Posterior cingulate gyrus (tissue), 11 donors: ENCODE measurements at places on chromosomes 16 and 17.
A peak's percentile ranks its signal among the peaks of the same experiment; 100 is the strongest.

- no peak for DNase-seq
These were observed 5.7 kb upstream of the TAC4 start for GRCh38 chr17:49853470-49854015.

DNA sequence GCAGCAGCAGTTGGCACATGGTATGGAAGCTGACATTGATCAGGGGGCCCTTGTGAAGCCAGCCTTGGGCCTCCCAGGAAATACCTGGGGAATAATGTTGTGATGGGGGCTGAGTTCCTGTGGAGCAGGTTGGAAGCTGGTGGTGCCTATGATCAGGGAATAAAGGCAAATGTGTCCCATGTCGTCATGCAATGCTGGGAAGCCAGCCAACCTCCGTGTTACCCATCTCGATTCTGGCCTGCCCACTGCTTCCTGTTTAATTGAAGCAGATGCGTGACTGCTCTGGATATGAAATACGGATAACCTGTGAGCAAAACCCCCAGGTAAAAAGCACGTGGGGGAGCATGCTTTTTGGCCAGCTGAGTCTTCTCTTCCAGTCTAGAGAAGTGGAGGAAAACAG lies 580.4 kb upstream of the HSBP1 start:
- no peak for DNase-seq

- no peak for DNase-seq
These were observed 31.5 kb downstream of the NLRP1 start for GRCh38 chr17:5552841-5553240.

DNA sequence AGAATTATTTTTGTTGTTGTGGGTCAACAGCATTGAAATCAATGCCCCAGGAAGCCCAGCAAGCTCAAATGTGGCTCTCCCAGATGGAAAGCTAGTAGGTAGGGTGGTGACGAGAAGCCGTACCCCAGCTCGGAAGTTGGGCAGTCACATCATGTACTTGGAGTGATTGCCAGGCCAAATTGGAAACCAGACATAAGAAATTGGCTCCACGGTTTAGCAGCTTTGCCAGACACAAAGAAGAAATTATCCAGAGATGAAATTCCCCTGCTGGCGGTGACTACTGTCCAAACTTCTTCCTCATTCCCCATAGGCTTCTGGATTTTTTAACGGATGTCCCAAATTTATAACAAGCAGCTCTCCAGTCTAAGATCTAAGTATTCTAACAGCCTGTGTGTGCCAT lies 95.9 kb downstream of the OR1D5 start:
- no peak for DNase-seq

DNA sequence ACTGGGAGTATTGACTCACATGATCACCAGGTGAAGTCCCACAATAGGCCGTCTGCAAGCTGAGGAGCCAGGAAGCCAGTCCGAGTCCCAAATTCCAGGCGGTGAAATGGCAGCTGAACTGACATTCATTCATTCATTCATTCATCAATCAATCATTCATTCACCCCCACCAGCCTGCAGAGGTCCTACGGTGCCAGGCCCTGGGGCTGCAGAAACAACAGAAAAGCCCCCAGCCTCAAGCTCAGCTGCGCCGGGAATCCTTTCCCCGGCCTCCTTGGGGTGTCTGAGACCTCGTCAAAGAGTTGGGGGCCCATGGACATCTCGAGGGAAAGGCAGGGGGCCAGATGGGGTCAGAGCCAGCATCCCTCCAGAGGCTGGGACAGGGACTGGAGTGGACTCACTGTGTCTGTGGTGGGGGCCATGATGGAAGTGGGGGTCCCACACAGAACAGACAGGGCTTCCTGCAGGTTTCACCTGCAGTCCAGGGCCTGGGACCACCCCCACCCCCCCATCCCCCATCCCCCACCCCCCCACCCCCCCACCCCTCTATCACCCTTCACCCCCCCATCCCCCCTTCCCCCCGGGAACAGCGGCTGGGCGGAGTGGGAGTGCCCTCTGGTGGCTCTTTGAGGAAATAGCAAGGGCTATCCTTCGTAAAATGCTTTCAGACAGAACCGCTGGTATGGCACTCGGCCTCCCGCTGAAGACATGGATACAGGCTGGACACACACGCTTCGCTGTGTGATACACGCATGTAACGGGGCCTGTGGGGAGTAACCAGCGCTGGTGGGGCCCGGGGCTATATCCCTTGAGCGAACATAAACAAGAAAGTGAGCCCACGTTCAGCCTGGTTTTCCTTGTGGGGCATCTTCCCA lies 8.5 kb upstream of the ZC3H18 start:
- peak; percentile 93 for DNase-seq

DNA sequence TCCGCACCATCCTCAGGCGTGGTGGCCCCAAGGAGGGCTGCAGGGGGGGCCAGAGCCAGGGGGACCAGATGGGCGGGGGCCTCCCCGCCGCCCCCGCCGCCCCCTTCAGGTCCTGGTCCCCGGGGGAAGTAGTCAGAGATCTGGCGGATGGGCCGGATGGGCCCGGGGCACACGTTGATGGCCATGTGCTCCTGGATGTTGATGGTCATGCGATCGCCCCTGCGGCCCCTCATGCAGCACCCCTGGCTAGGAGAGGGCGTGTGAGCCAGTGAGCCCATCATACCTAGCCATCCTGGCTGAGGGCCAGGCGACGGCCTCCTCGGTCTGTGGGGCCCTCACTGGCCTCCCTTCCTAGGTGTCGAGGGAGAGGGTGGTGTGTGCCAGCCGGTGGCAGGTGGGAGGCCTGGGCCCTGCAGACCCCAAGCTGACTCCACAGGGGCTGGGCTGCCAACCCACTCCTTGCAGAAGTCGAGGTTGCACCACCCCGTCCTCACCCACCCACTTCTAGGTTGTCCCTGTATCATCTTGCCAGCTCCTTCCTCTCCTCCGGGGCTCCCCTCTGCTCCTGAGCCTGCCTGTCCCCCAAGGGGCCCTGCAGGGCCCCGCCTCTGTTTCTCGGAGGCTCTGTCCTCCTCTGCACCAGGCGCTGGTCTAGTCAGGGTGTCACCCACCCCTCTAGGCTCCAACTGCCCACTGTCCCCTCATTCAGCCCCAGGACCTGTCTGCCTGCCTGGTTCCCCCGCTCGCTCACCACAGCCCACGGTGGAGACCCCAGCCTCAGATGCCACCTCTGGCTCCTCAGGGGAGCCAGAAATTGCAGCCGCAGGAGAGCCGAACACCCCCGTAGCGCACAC lies 610 bp downstream of the DOC2A start:
- no peak for DNase-seq

GRCh38 chr16:11100239-11100750 lies 155.7 kb downstream of the SOCS1 start:
- no peak for DNase-seq

DNA sequence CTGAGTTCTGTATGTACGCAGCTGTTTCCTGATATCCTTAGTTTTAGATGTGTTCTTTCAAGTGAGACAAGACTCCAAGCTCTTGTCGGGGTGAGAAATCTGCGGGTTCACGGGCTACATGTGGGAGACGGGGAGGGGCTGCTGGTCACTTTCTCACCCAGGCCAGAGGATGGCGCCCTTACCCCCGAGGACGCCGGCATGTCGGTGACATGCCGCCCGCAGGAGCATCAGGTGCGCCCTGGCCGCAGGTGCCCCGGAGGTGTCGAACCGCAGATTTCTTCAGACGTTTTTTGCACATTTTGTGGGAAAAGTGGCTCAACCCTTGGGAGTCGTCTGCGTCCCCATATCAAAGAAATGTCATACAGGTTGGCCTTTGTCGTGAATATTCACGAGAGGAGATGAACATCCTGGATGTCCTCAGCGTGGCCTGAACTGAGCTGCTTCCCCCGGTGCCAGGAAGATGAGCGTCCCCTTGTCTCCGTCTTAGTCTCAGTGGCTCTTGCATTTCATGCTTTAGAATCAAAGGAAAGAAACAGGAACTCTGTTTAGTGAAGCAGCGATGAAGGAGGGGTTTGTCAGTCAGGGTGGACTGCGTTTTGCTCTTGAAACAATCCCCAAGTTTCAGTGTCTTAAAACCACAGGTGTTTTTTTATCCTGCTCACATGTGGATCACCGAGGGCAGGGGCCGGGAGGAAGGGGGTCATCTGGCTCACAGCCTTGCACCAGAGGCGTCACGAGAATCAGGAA lies 75.4 kb upstream of the ZNF750 start:
- no peak for DNase-seq

DNA sequence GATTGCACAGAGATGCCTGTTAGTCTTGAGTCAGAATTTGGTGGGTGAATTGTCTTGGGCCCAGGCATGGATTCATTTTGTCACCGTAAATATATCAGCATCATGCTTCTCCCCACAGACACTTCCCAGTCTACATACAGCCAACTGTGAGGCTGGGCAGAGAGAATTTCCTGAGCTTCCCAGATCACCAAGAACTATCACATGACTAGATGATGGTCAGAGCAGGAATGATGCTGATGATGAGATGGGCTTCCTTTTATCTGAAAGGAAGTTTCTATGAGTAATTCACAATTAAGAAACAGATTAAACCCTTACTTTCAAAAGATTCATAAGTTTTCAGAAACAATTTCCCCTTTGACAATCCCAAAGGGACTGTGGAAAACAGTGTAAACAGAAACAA lies 323 bp upstream of the KRTAP9-9 start:
- DNase-seq, result no peak

DNA sequence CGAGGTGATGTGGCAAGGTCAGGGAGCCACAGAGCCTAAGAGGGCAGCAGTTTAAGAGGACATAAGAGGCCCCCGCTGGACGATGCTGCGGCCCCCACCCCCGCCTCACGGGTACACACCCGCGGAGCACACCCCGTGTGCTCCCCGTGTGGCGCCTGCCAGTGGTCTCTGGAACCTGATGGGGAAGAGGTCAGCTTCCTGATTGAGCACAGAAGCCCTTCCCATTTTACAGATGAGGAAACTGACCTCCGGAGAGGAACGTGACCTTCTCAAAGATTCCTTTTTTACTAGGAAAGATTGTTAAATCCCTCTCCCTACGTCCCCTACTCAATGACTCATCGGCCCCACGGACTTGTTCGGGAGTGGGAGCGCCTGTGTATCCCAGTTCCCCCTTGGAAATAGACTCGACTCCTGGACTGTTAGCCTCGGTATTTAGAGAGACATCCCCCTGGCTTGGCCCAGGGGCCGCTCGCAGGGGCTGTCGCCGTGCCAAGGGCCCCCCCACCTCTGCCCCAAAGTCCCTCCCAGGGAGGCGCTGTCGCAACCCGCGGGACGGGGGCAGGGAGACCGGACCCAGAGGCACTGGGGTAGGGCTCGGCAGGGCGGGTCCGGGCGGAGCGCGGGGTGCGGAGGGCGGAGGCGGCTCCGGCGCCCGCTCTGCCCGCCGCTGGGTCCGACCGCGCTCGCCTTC lies at the start of gene ABCC3:
TSS of gene ABCC3 (plus strand) at position 658 of the 691 bp plus-strand sequence. CDS start 56 bp downstream, outside the sequence.
- no peak for DNase-seq

DNA sequence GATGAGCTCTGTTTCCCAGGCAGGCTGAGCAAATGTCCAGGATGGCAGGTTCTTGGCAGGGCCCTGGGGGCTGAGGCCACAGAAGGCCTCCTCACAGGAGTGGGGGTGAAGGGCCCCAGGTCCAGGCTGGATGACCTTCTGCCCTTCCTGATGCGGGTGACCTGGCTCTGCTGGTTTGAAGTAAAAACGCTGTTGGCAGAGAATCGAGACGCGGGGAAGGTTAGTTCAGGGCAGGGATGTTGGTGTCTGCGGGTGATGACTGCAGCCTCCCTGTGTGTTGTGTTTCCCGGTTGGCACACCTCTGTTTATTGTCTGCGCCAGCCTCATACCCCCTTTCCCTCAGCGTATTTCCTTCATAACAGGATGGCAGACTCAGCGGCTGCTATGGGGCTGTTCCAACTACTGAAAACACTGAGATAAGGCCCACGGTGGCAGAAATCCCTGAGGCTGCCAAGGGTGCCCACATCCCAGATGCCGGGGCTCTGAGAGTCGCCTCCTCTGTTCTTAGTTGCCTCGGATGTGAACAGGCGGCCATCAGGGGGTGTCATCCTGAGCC lies 104.6 kb downstream of the METRNL start:
- DNase-seq, result no peak

DNA sequence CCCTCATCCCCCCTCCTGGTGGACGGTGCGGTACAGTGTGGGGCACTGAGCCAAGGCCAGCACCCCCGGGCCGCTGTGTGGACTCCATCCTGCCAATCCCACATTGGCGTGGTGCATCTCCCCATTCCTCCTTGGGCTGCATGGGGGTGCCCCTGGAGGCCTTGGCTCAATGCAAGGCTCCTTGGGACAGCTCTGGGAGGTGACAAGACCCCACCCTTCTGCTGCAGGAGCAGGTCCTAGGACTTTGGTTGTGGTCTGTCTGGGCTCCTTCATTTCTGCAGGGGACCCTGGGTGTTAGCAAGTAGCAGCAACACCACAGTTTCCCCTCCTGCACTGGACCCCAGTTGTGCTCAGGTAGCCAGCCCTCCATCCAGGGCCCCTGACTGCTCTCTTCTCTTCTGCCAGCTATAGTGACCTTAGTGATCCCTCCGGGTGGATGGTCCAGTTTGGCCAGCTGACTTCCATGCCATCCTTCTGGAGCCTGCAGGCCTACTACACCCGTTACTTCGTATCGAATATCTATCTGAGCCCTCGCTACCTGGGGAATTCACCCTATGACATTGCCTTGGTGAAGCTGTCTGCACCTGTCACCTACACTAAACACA lies 1.3 kb downstream of the PRSS21 start:
- DNase-seq, result no peak

DNA sequence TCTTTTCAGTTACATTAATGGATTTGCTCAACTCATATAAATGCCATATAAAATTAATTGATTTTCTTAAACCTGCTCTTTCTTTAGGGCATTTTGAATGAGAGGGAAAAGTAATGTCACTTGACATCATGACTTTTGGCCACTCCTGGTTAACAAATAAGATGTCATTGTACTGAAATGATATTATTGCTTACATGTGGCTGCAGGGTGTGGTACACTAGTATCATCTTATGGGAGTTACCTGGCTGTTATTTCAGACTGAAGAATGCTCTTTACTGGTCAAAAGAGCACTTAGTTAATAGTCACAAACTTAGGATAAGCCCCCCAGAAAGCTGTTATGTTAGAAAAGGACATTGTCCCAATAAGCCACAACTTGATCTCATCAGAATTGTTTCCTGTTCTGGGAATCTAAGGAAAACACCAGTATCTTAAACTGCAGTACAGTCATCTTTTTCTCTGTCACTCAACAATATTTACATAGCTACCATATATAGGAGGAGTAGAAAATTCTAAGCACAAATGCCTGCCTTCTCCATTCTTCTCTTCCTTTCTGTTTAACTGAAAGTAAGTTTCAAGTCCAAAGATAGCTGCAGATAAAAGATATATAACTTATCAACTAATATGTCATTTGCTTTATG lies 53.9 kb upstream of the MRC2 start:
- DNase-seq, result no peak

GRCh38 chr17:19531780-19532501 lies 1.7 kb upstream of the SLC47A1 start:
- DNase-seq, result no peak
